Effector memory CD8-positive, alpha-beta T cell (primary cell): ENCODE measurements at places on chromosomes 11 and 22.

DNA sequence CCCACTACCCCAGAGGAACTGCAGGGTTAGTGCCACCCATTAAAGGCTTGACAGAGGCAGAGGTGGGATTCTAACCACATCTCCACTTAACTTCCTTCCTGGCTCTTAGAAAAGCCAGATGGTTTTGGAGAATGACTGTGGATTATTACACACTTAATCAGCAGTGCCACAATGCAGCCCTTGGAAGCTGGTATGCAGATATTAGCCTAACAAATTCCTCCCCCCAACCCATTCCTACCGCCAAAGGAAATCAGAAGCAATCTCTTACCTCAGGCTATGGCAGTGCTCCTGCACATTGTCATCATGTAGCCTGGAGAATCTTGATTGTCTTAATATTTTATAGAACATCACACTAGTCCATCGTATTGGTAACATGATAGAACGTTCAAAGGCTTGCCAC is 23.2 kb upstream of the NRGN start:
- H3K4me1 ChIP-seq, result peaks cover 10% of the 10 kb centered on the region
- DNase-seq, result no peak
- no peaks in the 10 kb centered on the region for H3K36me3 ChIP-seq
- peak overlapping the region; percentile 26 for H3K4me3 ChIP-seq

- no peak for DNase-seq
- no peaks in the 10 kb centered on the region for H3K36me3 ChIP-seq
- no peaks in the 10 kb centered on the region for H3K27me3 ChIP-seq
- no peaks in the 10 kb centered on the region for H3K4me1 ChIP-seq
- H3K4me3 ChIP-seq, result no peak overlapping the region
Observed at GRCh38 chr11:37502202-37502601, 904.2 kb upstream of the RAG2 start.

- no peak overlapping the region for H3K27ac ChIP-seq
- peaks cover 15% of the 10 kb centered on the region for H3K4me1 ChIP-seq
- no peak overlapping the region for H3K4me3 ChIP-seq
Observed at GRCh38 chr22:36223504-36223903, 15.8 kb downstream of the APOL2 start.

DNA sequence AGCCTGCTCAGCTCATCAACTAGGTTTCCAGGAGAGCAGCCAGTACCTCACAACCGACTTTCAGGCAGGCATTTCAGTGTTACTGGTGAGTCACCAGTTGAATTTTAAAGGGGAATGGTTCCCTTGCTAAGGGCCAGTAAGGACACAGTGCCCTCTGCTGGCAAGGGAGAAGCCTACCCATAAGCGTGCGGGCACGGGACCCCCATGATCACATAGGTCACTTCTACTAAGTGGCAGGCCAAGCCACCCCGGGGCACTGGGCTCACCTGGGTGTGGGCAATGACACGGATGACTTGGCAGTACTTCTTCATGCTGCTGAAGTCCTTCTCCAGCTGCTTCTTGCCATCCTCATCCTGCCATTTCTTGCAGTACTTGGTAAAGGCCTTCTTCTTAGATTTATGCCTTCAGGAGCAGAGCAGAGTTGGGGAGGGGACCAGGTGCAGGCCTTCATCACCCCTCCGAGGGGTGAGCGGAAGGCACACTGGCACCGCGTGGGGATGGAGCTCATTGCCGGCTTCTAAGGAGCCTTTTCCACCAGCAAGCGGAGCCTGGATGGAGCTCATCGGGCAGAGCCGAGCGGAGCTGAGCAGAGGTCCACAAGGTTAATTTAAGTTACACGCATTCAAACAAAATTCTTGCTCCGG is 2.9 kb downstream of the RPL3 start:
- H3K36me3 ChIP-seq, result peaks cover 91% of the 10 kb centered on the region
- no peaks in the 10 kb centered on the region for H3K27me3 ChIP-seq
- peak overlapping the region; percentile 100 for H3K27ac ChIP-seq
- H3K4me3 ChIP-seq, result peak overlapping the region; percentile 94
- H3K4me1 ChIP-seq, result peaks cover 53% of the 10 kb centered on the region
- DNase-seq, result peak; percentile 73

DNA sequence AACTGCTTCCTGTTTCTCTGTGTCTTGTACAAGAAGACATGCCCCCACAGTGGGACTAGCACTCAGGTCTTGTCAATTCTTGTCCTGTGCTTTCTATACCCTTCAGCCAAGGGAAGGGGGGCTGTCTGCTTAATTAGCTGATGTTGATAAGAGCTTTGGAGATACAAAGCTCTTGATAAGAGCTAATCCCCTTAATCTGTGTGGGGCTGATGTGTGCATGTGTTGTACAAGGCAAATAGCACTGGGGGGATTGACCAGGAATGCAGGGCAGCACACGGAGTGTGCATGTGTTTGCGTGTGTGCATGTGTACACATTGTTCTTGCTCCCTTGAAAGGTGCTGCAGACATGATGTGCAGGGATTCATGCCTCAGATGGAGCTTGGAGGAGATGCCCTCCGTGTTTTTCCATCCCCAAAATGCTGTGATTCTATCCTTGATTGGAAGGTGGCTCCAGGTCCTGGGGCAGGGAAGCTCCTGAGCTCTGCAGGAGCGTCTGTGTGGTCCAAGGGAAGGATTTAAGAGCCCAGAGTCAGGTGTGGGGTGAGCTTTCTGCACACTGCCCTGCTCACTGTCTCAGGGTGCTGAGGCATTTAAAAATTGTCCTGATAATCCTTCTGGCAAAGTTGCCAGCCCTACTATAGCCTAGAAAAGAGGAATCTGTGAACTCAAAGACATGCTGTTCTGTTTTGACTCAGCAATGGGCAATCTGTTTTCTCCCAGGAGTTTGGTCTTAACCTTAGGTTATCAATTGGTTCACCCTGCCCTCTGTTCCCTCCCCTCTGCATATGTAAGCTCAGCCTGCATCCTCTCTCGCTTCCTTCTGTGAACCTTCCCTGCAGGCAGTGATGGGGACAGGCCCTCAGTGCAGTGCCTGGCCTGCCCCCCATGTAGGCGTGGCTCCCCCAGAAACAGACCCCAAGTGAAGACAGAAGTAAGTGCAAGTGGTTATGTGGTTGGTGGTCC is 102.0 kb downstream of the GRIK4 start:
- H3K27me3 ChIP-seq, result peaks cover 61% of the 10 kb centered on the region
- no peak for DNase-seq
- H3K4me1 ChIP-seq, result peaks cover 2% of the 10 kb centered on the region
- no peaks in the 10 kb centered on the region for H3K36me3 ChIP-seq

GRCh38 chr11:17389211-17389956 is 925 bp upstream of the KCNJ11 start:
- H3K4me1 ChIP-seq, result peaks cover 4% of the 10 kb centered on the region
- peak; percentile 74 for DNase-seq
- H3K27ac ChIP-seq, result peak overlapping the region; percentile 65
- no peaks in the 10 kb centered on the region for H3K27me3 ChIP-seq
- no peaks in the 10 kb centered on the region for H3K36me3 ChIP-seq

GRCh38 chr11:67317888-67318555 is 14.7 kb downstream of the SSH3 start:
- peak overlapping the region; percentile 92 for H3K27ac ChIP-seq
- no peak for DNase-seq
- H3K4me1 ChIP-seq, result peaks cover 20% of the 10 kb centered on the region
- H3K27me3 ChIP-seq, result no peaks in the 10 kb centered on the region
- H3K4me3 ChIP-seq, result peak overlapping the region; percentile 87

GRCh38 chr22:30780026-30780425 is 85.4 kb downstream of the OSBP2 start:
- H3K4me1 ChIP-seq, result no peaks in the 10 kb centered on the region
- H3K36me3 ChIP-seq, result no peaks in the 10 kb centered on the region
- no peaks in the 10 kb centered on the region for H3K27me3 ChIP-seq
- no peak for DNase-seq
- H3K27ac ChIP-seq, result no peak overlapping the region

- no peaks in the 10 kb centered on the region for H3K36me3 ChIP-seq
- no peaks in the 10 kb centered on the region for H3K4me1 ChIP-seq
- H3K4me3 ChIP-seq, result no peak overlapping the region
- no peaks in the 10 kb centered on the region for H3K27me3 ChIP-seq
- peak overlapping the region; percentile 44 for H3K27ac ChIP-seq
- DNase-seq, result no peak
Observed at GRCh38 chr11:75468534-75469340, 35.7 kb upstream of the KLHL35 start.

DNA sequence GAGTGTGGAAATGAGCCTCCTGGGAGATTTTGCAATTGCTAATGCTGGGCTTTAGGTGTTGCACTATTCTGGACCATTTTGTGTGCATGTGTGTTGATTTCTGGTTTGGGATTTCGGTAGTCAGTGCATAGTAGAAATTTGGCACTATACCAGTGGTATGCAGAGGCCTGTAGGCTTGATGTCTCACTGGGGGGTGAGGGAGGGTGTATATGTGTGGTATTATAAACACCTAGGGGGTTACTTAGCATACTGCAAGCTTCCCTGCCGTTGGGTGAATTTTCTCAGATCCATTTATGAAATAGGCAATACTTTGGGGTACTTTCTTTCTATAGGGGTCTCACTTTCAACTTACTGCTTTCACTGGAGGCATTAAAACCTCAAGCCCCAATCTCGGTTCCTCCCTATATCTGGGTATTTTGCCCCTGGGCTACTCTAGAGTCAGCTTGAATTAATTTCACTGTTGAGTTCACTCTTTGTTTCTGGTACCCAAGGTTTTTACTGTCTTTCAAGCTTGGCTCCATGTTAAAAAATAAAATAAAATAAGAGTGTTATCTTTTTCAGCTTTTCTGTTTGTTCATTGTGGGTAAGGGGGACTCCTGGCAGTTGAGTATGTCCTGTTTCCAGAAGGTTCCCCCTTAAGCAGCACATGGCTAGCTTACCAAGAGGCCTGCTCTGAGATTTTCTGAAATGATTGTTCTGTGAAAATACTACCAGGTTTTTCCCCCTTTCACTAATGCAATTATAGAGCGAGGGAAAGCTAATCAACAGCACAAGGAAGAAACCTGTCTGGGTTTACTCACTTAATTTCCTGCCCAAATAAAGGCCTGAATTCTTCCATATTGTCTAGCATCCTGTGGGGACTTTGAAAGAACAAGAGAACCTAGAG is 45.8 kb downstream of the PPFIBP2 start:
- no peak for DNase-seq
- H3K27me3 ChIP-seq, result no peaks in the 10 kb centered on the region
- H3K36me3 ChIP-seq, result peaks cover 3% of the 10 kb centered on the region
- H3K4me3 ChIP-seq, result no peak overlapping the region
- no peaks in the 10 kb centered on the region for H3K4me1 ChIP-seq

DNA sequence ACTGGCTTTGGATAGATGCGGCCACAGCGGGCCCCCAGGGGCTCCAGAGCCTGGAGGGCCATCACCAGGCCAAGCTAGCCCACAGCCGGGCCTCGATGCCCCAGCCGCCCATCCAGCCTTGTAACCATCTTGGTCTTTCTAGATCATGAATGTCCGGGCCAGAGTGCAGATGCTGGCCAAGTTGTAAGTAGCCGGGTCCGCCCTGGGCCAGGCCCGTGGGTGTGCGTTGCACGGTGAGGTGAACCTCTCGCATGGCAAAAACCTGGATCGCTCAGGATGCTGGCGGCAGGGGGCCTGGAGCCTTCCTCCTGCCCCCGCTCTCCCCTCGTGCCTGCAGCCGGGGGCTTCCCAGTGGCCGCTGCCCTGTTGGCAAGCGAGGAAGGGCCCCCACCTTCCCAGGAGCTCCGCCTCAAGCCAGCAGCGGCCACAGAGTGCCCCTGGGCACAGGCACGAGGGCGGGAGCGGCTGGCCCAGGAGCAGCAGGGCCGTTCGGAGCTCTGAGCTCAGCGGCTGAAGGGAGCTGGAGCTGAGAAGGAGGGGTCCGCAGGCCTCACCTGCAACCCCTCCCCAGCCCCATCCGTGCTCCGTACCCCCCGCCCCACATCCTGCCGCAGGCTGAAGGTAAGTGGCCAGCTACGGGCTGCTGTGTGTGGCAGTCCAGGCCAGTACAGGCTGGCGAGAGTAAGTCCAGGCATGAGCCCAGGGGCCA is 10.9 kb upstream of the MRPL23 start:
- no peak for DNase-seq
- peaks cover 19% of the 10 kb centered on the region for H3K27me3 ChIP-seq
- H3K36me3 ChIP-seq, result peaks cover 10% of the 10 kb centered on the region
- H3K4me3 ChIP-seq, result no peak overlapping the region

GRCh38 chr11:67571443-67571842 is 12.2 kb upstream of the GSTP1 start:
- no peak for DNase-seq
- H3K36me3 ChIP-seq, result no peaks in the 10 kb centered on the region
- no peak overlapping the region for H3K27ac ChIP-seq
- no peaks in the 10 kb centered on the region for H3K4me1 ChIP-seq
- H3K27me3 ChIP-seq, result peaks cover 61% of the 10 kb centered on the region

GRCh38 chr11:9330387-9331384 is 16.3 kb upstream of the TMEM41B start:
- no peaks in the 10 kb centered on the region for H3K27me3 ChIP-seq
- no peak for DNase-seq
- no peaks in the 10 kb centered on the region for H3K36me3 ChIP-seq
- H3K4me1 ChIP-seq, result no peaks in the 10 kb centered on the region
- H3K27ac ChIP-seq, result no peak overlapping the region

DNA sequence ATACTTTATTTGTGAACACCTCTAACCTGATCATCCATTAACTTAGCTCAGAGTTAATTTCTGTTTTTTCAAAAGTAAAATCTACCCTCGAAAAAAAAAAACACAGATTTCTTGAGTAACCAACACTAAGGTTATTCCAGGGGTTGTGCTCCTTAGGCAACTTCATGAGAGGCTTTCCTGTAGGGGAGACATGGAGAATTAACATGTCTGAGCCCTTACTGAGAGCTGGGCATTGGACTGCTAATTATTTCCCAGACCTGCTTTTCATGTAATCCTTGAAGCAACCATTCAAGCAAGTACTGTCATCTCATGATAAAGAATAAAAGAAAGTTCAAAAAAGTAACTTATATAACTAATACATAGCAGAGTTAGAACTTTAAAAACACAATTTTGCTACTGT is 13.5 kb upstream of the UPB1 start:
- peak overlapping the region; percentile 33 for H3K27ac ChIP-seq
- no peak for DNase-seq
- H3K27me3 ChIP-seq, result no peaks in the 10 kb centered on the region
- H3K36me3 ChIP-seq, result no peaks in the 10 kb centered on the region

GRCh38 chr11:114257621-114258558 is 38.3 kb upstream of the NNMT start:
- H3K27ac ChIP-seq, result peak overlapping the region; percentile 36
- peaks cover 8% of the 10 kb centered on the region for H3K36me3 ChIP-seq
- H3K27me3 ChIP-seq, result no peaks in the 10 kb centered on the region
- no peaks in the 10 kb centered on the region for H3K4me1 ChIP-seq
- DNase-seq, result no peak
- H3K4me3 ChIP-seq, result no peak overlapping the region

GRCh38 chr11:122271745-122272144 is 155.7 kb upstream of the BLID start:
- peaks cover 6% of the 10 kb centered on the region for H3K27me3 ChIP-seq
- H3K4me3 ChIP-seq, result no peak overlapping the region
- no peak overlapping the region for H3K27ac ChIP-seq
- no peak for DNase-seq

DNA sequence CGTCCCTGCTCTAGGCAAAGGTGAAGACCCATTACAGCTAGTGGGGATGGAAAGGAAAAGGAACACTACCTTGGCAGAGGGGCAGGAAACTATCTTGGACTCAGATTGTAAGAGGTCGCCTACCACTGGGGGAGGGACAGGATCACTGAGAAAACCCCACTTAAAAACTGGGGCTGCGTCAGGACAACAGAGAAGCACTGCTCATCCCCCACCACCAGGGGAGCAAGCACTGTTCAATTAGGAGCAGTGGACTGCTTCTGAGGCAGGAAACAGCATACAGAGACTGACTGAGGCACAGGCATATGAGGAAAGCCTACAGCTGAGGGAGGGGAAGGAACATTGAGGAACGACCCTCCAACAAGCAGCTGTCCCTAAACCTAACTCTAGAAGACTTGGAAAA is 20.8 kb upstream of the DLAT start:
- DNase-seq, result no peak
- peaks cover 49% of the 10 kb centered on the region for H3K27me3 ChIP-seq
- no peaks in the 10 kb centered on the region for H3K4me1 ChIP-seq
- no peak overlapping the region for H3K4me3 ChIP-seq
